ENCODE measurements at places on chromosomes 1 and 21. TPM values are rescaled to one million over a fixed set of nuclear protein-coding genes. Genes with fewer than 3 reads are reported as not detected.

The FLG2 gene
- not detected for total RNA-seq

The OR2T2 gene
- total RNA-seq, result not detected

DNA sequence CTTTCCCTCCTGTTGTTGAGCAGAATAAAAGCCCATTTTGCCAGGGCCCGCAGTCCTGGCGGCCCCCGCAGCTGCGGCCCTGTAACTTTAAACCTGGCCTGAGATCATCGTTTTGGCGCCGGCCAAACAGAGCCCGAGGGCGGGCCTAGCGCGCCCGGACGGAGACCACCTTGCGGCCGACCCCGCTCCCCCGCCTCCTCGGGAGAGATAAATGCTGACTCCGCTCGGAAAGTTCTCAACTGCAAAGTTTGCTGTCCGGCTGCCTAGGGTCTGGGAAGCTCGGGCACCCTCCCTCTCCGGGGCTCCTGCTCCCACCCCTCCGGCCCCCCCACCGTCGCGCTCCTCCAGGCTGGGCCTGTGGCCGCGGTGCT is at the start of gene PDPN:
Gene PDPN, plus strand, starts transcription at position 238 of the 371 bp plus-strand sequence. CDS start 202 bp downstream, outside the sequence.
- H3K27me3 ChIP-seq, result peaks cover 47% of the 10 kb centered on the region
- H3K4me3 ChIP-seq, result no peak within 1 kb of the TSS
- no peaks in the 10 kb centered on the region for H3K36me3 ChIP-seq
- no peak for DNase-seq
- H3K27ac ChIP-seq, result no peak within 1 kb of the TSS
- no peaks in the 10 kb centered on the region for H3K4me1 ChIP-seq

- no peak overlapping the region for H3K4me3 ChIP-seq
- no peak for DNase-seq
- H3K4me1 ChIP-seq, result peaks cover 29% of the 10 kb centered on the region
- no peaks in the 10 kb centered on the region for H3K27me3 ChIP-seq
- no peak overlapping the region for H3K27ac ChIP-seq
Measured at GRCh38 chr1:167328816-167329483, 108.3 kb downstream of the POU2F1 start.

DNA sequence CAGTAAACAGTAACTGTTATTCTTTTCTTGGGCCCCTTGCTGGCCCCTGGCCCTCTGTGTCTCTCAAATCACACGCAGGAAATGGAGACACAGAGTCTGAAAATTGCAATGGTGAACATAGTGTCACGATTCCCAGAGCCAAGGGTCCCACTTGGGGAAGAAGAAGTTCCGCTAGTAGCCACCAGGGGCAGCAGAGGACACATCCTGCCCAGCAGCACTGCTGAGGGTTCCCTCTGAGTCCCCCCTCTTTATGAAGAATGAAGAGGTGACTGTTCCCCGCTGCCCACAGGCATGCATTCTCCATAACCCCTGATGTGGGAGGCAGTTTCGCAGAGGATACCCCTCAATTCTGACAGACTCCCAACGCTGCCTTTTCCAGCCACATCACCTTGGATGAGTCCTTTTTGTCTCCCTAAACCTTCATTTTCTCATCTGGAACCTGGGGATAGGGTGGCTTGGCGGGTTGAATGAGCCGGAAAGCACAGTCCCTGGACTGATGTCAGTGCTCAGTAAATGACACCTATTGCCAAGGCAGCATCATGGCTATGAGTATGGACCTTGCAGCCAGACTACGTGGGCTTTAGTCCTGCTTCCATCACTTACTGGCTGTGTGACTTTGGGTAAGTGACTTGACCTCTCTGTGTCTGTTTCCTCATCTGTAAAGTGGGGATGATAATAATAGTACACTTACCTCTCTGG is 238.0 kb upstream of the TMEM51 start:
- peak; percentile 6 for DNase-seq
- H3K36me3 ChIP-seq, result no peaks in the 10 kb centered on the region
- no peak overlapping the region for H3K4me3 ChIP-seq

GRCh38 chr1:162916407-162916806 is 55.4 kb upstream of the CCDC190 start:
- H3K27ac ChIP-seq, result no peak overlapping the region
- H3K27me3 ChIP-seq, result peaks cover 2% of the 10 kb centered on the region
- DNase-seq, result no peak
- no peaks in the 10 kb centered on the region for H3K4me1 ChIP-seq
- H3K4me3 ChIP-seq, result no peak overlapping the region
